ENCODE measurements at places on chromosomes 11 and 22.

DNA sequence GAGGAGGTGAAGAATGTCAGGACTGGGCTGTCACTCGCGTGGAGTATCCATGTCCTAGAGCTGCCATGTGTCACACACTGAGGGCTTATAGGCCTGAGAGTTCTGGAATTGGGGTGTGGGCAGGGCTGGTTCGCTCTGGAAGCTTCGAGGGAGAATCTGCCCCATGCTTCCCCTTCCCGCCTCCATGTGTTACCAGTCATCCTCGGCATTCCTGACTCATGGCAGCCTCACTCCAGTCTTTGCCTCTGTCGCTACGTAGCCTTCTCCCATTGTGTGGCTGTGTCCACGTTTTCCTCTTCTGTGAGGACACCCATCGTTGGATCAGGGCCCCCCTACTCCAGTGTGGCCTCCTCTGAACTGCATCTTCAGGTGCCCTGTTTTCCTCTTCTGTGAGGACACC is 301.2 kb downstream of the TBC1D22A start:
- no peak for DNase-seq

- DNase-seq = no peak
Measured at GRCh38 chr11:112364962-112365481, 104.4 kb upstream of the PLET1 start.

DNA sequence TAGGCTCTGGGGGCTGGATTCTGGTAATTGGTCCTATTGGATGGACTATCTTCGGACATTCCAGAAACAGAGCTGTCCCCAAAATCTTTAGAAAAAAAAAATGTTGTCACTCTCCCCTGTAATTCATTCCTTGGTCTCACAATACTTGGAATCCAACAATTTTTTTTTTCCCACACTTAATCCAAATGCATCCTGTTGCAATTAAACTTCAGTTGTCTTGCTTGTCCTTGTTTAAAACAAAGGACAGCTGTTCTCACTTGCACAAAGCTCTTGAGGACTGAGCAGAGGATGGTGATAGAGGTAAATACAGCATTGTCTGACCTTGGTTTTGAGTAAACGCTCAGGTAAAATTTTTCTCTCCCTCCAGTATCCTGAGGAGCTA is 75.3 kb downstream of the SC5D start:
- DNase-seq = no peak

GRCh38 chr11:125588505-125588904 is 4.1 kb upstream of the STT3A start:
- no peak for DNase-seq

- no peak for DNase-seq
Measured at GRCh38 chr11:65300621-65301275, 13.9 kb upstream of the CDC42EP2 start.

- DNase-seq = no peak
Measured at GRCh38 chr11:12122083-12122482, 11.7 kb downstream of the MICAL2 start.
